ENCODE measurements at places on chromosomes 12 and 14. TPM values are rescaled to one million over a fixed set of nuclear protein-coding genes. Genes with fewer than 3 reads are reported as not detected.

LAG3 gene
- not detected for total RNA-seq

KRT78 gene
- total RNA-seq = not detected

NRIP2 gene
- total RNA-seq = not detected

C3AR1 gene
- 0.63 TPM for total RNA-seq

DHRS7 gene
- total RNA-seq = 43.5 TPM

PLCZ1 gene
- total RNA-seq = not detected

ATP6V1D gene
- total RNA-seq = 138 TPM

ARHGAP9 gene
- 0.94 TPM for total RNA-seq

MAP1LC3B2 gene
- 4.1 TPM for total RNA-seq

DPF3 gene
- total RNA-seq = 13.1 TPM

CPNE6 gene
- total RNA-seq = 27.2 TPM

MMP19 gene
- not detected for total RNA-seq

C1R gene
- total RNA-seq = 1.6 TPM
